ENCODE measurements at places on chromosomes 2 and 18.

DNA sequence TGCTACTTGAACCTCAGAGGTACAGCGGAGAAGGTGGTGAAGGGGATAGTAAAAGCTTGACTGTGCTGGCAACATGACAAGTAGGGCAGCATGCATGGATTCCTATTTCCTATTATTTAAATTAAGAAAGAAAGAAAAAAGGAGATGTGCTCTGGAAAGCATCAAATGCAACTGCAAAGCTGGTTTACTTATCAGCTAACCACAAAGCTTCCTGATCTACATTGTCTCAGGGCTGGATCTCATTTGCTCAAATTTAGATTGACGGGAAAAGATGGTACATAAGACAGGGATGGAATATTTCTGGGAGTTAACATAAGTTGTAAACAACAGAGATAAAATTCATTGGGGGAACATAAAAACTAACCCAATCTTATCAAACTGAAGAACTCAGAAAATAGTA lies 178.0 kb downstream of the RIT2 start:
- no peak for DNase-seq

DNA sequence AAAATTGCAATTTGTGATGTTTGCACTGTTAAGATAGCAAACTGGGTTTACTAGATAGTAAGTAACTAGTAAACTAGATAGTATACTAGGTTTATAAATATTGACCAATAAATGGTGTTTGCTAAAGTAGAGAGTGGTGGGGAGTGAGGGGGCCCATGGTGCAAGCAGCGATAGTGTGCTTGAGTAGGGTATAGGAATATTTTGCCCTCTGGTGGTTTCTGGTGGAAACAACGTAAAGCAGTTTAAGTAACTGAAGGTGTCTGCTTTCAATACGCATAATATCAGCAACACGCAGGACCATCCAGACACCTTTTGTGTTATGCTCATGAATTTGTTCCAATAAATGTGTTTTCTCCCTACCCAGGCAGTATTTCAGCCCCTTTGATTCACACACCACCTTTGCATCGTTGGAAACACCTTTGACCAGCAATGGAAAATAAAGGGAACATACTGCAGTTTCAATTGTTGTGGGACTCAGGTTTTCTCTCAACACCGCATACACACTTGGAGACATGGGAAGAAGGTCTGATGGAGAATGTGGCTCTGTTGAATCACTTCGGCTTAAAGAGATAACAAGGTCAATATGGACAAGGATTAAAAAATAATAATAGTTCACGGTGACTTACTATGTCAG lies 16.7 kb upstream of the STAT1 start:
- DNase-seq: peak; percentile 75

- peak; percentile 92 for DNase-seq
Observed at GRCh38 chr2:144834998-144835633, 315.2 kb upstream of the ZEB2 start.

- no peak for DNase-seq
Observed at GRCh38 chr18:990197-990596, 85.5 kb downstream of the ADCYAP1 start.

DNA sequence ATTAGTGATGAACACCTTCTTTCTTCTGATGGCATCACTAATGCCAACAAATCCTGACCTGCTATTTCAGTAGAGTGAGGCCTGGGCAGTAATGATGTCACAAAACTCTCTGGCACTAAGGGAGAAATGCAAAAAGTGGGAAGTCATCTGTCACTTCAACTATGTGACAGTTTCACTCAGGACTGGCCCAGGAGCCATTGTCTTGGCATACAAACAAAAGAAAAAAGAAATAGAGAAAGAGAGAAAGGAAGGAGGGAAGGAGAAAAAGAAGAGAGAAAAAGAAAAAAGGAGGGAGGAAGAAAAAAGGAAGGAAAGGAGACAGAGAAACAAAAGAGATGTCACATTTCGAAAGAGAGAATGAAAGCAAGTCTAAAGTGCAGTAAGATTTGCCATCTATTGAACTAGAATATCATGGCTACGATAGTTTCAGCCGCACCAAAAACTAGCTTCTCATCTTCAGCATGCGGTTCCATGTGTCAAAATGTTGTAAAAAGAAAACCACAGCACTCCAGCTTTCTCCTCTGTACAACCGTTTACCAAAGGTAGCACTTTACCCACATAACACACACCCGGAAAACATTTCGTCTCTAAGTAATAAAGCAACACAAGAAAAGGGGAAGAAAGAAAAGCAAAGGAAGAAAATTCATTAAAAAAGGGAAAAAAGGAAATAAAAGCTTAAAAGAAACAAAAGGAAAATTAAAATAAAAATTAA lies 50.1 kb downstream of the CD226 start:
- no peak for DNase-seq

DNA sequence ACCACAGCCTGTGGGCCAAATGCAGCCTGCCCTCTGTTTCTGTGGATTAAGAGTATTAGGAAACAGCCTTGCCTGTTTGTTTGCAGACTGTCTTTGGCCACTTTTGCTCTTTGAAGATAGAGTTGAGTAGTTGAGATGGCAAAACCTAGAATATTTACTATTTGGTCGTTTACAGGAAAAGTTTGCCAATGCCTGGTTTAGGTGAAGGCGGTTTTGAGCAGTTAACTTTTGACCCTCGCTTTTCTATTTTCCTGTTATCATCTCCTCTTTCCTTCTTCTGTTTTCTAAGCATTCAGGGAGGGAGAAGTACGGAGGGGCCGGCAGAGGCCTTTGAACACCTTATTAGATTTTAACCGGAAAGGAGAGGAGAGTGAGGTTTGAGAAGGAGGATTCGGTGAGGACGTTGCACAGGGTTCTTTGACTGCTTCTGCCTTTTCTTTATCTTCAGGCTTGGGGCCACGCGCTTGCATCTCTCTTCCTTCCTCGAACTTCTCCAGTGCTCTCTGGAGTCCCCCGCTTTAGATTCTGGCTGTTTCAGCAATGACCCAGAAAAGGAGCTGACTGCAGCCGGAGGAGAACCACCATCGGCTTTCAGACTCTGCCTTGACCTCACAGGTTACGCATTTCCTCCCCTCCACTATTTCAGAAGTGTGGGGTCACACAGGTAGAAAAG lies 39.2 kb downstream of the IL1R2 start:
- DNase-seq: no peak

- DNase-seq: no peak
Observed at GRCh38 chr2:219037783-219038499, 3.4 kb downstream of the CFAP65 start.

- DNase-seq: no peak
Observed at GRCh38 chr2:160838691-160839090, 321.5 kb upstream of the TANK start.

- no peak for DNase-seq
Observed at GRCh38 chr18:10689236-10690034, 163.6 kb downstream of the NAPG start.

GRCh38 chr2:219398721-219399363 lies 11.1 kb upstream of the DNPEP start:
- DNase-seq: peak; percentile 13

DNA sequence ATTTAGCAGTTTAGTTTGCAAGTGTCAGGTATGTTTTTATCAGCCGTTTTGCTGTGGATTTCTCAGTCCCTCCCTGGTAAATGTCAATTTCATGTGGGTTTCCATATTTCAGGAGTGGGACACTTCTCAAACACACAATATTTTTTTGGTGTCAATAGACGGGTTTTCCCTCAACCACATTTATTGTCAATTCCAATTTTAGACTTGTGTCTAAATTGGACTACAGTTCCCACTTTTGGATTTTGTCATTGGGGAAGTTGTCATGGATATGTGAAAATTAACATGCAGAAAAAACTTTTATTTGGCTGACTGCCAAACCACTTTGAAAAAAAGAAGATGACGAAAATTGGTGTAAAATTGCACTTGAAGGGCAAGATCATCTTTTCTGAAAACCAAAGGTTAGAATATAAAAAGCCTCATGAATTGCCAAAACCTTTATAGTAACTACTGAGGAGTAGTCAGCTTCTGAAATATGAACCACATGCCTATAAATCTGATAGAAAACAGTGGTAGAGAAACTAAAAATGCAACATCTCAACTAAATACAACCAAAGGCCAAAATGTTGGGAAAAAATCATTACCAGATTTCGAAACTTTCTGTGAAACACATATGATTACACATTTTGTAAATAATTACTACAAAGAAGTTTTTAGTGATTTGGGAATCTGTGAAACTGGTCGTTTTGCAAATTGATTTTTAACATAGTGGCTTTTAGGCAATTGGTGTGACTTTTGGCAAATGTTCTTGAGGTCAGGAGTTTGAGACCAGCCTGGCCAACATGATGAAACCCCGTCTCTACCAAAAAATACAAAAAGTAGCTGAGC lies 106.4 kb downstream of the BCL2L11 start:
- peak; percentile 74 for DNase-seq
